ENCODE measurements at places on chromosomes 13 and 19.

DNA sequence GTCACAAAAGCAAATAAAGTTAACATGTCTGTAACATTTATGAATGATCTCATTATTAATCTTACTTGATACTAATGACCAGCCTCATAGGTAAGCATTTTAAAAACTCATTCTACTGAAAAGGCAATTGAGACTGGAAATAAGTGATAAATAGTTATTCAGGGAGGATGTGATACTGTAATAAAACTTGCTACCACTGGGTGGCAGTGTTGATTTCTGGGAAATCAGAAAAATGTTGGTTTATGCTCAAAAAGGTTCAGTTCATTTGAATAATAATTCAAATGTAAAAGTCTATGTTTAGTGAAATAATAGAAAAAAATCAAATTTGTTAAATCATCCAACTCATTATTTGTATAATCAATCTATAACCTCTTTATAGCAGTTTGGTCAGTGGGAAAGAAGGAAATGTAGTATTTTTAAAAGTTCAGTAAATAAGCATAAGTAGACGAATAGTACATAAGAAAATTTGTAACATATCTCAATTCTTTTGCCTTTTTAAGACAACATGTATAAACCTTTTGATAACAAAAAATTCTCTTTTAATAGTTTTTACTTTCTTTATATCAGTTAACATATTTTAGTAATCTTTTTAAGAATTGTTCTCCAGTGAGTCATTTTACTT lies 9.6 kb downstream of the ABHD13 start:
- peak; percentile 22 for DNase-seq

GRCh38 chr19:50963381-50963780 lies 6.0 kb downstream of the KLK6 start:
- no peak for DNase-seq

GRCh38 chr13:29165840-29166239 lies 345.7 kb downstream of the MTUS2 start:
- no peak for DNase-seq

DNA sequence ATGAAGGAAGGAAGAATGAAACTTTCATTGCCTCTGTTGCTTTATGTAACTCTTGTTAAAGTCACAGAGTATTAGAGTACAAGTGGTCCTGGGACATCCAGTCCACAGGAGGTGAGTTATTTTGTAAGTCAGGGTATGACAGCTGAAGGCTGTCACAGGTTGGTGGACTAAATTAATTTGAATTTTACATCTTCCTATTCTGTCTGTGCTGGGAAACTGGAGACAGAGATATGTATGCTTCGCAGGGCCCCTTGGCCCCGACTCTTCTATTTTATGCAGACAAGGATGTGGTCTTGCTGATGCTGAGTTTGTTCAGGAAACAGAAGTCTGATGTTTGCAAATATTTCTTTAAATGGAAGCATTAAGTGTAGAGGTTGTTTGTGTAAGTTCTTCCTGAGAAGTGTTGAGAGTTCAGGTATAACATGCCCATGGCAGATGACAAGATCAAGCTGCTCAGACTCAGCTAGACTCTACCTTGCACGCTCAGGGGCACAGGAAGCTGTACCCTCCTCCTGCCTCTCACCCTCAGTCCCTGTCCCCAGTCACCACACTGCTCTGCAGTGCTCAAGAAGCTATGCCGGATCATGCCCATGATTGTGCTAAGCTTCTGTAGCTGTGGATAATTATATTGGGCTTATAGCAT lies 23.4 kb downstream of the RASL11A start:
- no peak for DNase-seq

DNA sequence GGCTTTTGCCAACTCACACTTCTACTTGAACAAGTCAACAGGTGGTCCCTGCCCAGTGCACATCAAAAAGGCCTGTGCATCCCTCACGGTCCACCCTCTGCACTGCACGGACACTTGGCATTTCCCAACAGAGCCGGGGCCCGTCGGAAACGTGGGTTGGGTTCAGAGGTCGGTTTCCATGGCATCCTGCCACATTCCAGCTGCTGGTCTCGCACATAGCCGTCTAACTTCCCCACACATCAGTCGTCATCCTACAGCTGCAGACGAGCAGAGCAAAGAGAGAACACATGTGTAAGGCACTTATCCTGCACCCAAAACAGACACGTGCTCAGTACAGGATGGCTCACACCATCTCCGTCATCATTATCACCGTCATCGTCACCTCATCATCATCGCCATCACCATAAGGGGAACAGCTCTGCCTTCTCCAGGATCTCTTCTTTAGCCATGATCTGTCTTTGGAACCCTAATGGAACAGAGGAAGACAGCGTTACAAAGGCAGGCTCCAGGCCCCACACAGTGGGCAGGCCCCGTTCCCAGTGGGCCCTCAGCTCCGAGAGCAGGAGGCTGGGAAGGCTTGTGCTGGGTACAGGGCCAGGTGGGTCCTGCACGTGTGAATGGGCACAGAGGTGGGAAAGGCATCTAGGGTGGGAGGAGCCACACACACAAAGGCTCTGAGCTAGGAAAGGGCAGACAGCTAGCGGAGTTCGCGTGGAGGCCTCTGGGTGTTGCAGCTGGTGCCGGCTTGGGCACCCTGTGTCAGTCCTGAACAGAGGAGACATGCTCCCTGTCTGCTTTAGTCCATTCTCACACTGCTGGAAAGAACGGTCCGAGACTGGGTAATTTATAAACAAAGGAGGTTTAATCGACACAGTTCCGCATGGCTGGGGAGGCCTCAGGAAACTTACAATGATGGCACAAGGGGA lies 170.8 kb upstream of the SOX1 start:
- DNase-seq = no peak

- no peak for DNase-seq
These were observed 5.9 kb upstream of the ACOD1 start for GRCh38 chr13:76942363-76942762.

DNA sequence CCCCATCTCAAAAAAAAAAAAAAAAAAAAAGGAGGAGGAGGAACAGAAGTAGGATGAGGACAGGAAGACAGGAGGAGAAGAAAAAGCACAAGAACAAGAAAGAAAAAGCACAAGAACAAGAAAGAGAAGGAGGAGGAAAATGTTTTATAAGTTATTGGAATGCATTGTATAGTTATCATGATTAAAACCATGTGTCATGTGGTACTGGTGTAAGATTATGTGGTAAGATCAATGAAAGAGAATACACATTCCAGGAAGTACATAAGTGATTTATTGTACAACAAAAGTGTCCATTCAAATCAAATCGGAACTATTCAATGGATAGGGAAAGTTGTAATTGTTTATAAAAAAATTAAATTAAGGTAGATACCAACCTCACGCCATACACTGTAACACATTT lies 167.7 kb downstream of the MZT1 start:
- no peak for DNase-seq

GRCh38 chr13:94331281-94331680 lies 148.2 kb downstream of the DCT start:
- no peak for DNase-seq

GRCh38 chr19:41753159-41753558 lies 2.2 kb upstream of the CEACAM6 start:
- peak; percentile 52 for DNase-seq

DNA sequence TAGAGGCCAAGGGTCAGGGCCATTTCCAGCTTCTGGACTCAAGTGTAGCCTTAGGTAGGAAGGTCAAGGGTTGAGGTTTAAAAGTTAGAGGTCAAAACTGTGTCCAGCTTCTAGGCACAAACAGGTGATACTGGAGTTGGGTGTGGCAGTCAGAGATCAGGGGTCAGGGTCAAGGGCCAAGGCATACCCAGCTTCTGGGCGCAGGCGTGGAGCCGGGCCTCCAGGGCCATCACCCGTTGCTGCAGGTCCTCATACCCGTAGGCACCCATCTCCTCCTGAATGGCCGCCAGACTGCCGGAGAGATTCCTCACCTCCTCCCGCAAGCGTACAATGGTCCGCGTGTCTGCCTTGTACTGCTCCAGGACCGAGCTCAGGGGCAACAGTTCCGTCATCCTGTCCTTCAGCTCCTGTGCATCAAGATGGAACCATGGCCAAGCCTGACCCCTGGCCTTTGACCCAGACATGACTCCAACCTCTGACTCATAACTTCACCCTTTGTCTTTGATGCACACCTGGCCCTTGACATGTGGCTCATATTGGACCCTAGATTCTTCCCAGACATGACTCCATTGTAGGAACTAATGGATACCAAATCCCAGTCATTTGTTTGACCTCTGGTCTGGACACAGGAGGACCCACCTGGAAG lies 22.1 kb downstream of the PIN1 start:
- DNase-seq = no peak

GRCh38 chr13:104143760-104144416 lies 1077.7 kb upstream of the SLC10A2 start:
- no peak for DNase-seq

DNA sequence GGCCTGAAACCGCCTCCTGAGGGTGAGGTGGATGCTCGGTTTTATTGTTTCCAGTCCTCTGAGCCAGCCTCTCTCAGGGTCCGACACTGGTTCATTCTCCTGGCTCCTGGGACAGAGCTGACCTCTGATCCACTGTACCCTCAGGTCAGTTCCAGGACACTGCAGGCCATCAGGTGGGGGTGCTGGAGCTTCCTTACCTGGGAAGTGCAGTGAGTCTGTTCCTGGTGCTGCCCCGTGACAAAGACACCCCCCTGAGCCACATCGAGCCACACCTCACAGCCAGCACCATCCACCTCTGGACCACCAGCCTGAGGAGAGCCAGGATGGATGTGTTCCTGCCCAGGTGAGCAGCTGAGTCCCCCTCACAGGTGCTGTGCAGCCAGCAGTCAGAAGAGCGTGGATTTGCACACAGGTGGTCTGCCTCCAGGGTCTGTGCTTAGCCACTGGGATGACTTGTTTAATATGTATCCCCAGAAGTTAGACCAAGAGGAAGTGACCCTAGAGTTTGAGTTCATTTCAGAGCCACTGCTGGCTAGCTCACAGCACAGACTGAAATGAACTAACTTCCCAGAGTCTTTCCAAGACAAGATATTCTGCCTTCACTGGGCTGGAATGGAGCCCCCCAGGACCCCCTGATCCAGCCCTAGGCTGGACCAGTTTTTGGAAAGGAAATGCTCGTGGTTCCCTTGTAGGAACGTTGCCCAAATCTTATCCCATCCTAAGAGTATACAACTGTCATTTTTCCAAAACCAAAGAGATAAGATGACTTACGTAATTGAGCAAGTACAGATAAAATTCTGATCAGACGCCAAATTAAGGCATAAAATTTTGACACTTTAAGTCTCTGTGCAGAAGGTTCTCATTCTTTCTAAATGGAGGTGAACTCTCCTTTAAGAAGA lies 8.8 kb downstream of the SERPINE3 start:
- DNase-seq = no peak

DNA sequence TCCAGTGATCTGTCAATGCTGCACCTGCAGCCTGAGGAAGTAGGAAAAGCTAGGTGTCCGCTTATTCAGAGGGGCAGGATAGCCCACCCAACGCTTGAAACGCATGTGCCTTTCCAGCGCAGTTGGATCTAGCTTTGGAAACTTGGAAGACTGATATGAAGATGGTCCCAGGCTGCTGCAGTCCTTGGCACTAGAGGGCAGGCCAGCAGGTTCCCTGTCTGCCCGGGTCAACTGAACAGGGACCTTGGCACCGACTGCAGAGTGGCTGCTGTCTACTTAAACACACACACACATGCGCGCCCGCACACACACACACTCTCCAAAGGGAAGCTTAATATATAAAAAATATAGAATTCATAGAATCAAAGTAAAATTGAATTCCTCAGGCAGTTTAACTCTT lies 100.0 kb downstream of the TSHZ3 start:
- peak; percentile 16 for DNase-seq

DNA sequence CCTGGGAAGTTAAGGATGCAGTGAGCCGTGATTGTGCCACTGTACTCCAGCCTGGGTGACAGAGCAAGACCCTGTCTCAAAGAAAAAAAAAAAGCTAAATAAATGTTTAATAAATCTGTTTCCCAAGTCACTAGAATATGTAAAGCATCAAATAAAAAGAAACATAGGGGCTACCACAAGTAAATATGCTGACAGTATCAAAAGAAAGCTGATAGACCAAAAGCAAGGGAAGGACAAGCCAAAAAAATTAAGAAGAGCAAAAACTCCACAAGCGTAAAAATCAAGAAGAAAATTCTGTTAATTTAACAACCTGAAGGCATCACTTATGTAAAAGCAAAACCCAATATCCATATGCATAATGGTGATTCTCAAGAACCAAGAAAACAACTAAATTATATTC lies 9.7 kb downstream of the KPNA3 start:
- DNase-seq = no peak

Data from AG20443 (cell line).